Gastrocnemius medialis (tissue), 4 donors: ENCODE measurements at places on chromosomes 6 and 20. TPM values are rescaled to one million over a fixed set of nuclear protein-coding genes. Genes with fewer than 3 reads are reported as not detected.

The OLIG3 gene
- total RNA-seq, result not detected

The GPR63 gene
- total RNA-seq, result not detected

The SIGLEC1 gene
- total RNA-seq, result 3.0 TPM

The SEMG1 gene
- total RNA-seq, result not detected

The KIFC1 gene
- not detected for total RNA-seq

The ADGB gene
- total RNA-seq, result not detected

The BEND6 gene
- 0.97 TPM for total RNA-seq

The ZFP64 gene
- total RNA-seq, result 8.0 TPM

The KCNG1 gene
- total RNA-seq, result not detected

DNA sequence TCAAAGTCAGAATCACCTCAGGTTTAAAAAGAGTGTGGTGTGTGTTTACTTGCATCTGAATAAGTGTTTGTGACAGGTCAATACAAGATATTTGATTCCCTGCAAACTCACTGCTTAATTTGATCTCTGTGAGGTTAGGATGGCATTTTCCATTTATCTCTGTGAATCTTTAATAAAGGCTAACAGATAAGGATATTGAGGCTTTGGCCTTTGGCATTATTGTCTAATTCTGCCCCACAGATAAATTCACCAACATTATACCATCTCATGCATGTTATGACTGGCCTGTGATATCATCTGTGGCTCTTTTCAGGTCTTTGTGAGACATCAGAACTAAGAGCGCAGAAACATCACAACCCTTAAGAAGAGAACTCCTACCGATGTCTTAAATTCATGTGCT lies 84.7 kb downstream of the TRMT6 start:
- no peak for DNase-seq

- no peak for DNase-seq
These were observed 510.3 kb downstream of the KIF16B start for GRCh38 chr20:16062661-16063581.

GRCh38 chr6:104558746-104559145 lies 301.0 kb downstream of the HACE1 start:
- no peak for DNase-seq

- DNase-seq, result no peak
These were observed 34.8 kb downstream of the PPP1R16B start for GRCh38 chr20:38840053-38840893.

GRCh38 chr20:59818911-59819310 lies 114.5 kb downstream of the SYCP2 start:
- no peak for DNase-seq

GRCh38 chr6:136149311-136149710 lies 100.8 kb downstream of the MTFR2 start:
- DNase-seq, result no peak

- DNase-seq, result no peak
These were observed 10.2 kb downstream of the SMPDL3A start for GRCh38 chr6:122799140-122799745.

GRCh38 chr6:145583753-145584152 lies 151.6 kb downstream of the EPM2A start:
- DNase-seq, result no peak

DNA sequence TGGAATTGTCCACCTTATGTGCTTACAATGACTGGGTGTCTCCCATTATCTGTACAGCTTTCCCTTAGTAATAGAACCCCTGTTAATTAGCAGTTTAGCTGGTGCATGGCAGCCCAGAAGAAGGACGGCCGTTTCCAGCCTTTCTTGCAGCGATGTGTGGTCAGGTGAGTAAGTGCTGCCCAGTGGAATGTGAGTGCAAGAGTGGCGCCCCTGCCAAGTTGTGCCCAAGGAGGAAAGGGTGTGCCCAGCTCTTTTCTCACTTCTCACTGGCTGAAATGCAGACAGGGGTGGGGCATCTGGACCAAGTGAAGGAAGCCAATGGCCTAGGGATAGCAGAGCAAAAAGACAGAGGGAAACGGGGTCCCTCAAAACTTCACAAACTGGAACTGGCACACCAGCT lies 296.8 kb downstream of the PREX1 start:
- DNase-seq, result no peak

- no peak for DNase-seq
These were observed 16.6 kb downstream of the CD40 start for GRCh38 chr20:46134716-46135115.

GRCh38 chr6:148693882-148694484 lies 52.8 kb upstream of the UST start:
- DNase-seq, result no peak

- peak; percentile 46 for DNase-seq
These were observed 96.5 kb downstream of the ALDH8A1 start for GRCh38 chr6:134853111-134854055.

DNA sequence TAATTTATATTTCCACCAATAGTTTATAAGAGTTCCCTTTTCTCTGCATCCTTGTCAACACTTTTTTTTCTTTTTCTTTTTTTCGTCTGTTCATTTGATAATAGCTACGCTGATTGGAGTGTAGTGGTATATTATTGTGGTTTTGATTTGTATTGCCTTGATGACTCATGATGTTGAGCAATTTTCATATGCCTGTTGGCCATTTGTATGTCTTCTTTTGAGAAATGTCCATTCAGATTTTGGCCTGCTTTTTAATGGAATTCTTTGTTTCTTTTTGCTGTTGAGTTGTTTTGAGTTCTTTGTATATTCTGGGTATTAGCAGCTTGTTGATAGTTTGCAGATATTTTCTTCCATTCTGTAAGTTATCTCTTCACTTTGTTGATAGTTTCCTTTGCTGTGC lies 773.4 kb downstream of the KIF16B start:
- no peak for DNase-seq

- DNase-seq, result no peak
These were observed 61.7 kb upstream of the MAP3K4 start for GRCh38 chr6:160929831-160930230.

GRCh38 chr20:49276161-49276960 lies 1.5 kb downstream of the ZNFX1 start:
- DNase-seq, result no peak

- DNase-seq, result no peak
These were observed 129.0 kb upstream of the FOXQ1 start for GRCh38 chr6:1182722-1183521.

DNA sequence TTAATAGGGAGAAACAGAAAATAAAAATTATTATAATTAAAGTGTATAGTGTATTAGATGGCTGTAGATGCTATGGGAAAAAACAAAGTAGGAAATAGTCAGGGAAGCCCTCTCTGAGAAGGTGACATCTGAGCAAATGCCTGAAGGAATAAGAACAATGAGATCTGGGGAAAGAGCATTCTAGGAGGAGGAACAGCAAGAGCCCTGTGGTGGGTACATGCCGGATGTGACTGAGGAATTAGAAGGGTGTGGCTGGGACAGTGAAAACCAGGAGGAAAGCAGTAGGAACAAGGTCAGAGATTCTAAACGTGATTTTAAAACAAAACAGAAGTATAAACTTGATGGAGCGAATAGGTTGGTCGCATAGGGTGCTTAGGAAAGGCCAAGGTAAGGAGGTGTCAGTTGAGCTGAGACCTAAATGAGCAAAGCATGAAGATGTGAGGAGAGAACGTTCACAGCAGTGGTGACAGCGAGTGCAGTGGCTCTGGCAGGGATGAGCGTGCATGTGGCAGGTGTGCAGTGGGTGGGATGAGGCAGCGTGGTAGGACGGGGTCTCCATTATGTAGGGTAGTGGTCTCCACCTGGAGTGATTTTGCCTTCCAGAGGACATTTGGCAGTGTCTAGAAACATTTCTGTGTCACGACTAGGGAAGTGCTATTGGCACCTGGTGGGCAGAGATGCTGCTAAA lies 97.1 kb upstream of the MRPS10 start:
- DNase-seq, result no peak

GRCh38 chr6:169986171-169986847 lies 234.9 kb downstream of the ERMARD start:
- no peak for DNase-seq

GRCh38 chr6:4029687-4030086 lies 49.2 kb downstream of the FAM217A start:
- no peak for DNase-seq

DNA sequence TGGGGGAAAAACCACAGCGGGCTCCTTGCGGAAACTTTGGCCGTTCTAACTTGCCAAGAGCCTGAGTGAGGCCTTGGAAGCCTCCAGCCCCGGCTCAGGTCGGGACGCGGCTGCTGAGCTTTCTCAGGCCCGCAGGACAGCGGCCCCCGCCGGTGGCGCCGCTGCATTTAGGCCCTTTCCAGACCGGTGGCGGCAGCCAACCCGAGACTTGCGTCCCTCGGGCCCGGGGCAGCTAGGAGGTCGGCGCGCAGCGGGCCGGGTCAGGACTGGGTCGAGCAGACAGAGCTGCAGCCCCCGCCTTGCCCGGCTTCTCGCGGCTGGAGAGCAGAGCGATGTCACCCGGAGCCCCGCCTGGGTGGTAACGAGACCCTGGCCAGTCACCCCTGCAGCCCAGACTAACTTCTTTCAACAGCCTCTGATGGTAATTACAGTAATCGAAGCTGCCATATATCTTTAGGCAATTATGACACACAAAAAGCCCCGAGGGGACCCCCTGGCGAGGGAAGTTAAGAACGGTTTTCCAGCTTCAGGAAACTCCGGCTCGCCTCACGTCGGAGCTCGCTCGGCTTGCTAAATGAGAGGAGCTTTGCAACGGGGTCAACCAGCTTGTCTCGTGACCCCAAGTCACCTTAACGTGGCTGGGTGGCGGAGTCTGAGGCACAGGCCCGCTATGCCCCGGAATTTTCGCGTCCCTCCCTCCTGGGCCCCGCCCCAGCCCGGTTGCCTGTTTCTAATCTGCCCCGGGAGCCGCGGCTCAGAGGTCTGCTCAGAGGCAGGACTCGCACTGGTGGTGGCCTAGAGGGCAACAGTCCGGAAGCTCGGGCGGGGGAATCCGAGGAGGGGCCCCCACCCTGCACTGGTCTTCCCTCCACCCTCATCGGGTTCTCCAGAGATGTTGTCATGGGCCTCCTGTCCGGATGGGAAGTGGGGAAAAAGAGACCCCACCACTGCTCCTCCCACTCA lies 3.0 kb downstream of the NR2E1 start:
- no peak for DNase-seq

- no peak for DNase-seq
These were observed 174.9 kb upstream of the GGTLC1 start for GRCh38 chr20:24163506-24163905.

- no peak for DNase-seq
These were observed 51.0 kb upstream of the TFAP2A start for GRCh38 chr6:10465629-10466499.

DNA sequence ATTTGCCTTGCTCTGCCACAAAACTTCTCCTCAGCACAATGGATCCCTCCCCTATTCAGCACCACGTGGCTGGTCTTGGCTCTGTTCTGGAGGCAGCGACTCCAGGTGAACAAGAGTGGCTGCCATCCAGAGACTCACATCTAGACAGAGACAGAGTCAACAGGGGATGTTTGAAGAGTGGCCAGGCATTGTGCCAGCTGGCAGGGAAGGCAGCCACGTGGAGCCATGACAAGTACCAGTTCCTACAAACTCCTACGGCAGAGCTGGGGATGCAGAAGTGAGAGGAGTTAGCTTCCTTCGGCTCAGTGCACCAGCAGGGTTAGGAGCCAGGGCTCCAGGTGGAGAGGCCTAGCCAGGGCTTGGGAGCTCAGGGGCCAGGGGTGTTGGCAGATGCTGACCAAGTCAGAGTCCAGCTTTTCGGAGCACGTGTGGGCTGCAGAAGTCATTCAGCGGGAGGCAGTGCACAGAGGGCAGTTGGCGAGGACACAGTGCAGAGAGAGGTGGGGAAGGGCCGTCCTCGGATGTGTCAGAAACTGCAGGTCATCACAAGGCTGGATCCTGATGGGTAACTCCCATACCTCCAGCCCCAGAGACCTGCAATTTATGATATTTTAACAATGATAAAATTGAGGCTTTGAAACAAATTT lies 171.7 kb upstream of the PDE10A start:
- DNase-seq, result no peak
